ENCODE measurements at places on chromosomes 5 and 9.

DNA sequence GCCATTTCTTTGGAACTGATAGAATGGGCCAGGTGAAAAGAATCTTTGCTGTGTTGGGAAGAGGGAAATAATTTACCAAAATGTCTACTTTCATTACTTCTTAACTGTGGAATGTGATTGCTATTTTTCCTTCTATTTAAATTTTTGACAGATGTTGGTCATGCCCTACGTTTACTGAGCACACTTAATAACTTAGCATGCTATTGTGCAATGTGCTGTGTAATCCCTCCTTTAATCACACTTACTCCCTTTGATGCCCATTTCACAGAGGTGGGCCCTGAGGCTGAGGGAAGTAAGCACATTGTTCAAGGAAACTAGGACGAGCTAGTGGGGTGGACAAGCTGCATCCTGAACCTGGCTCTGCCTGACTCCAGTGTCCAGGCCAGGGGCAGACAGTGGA lies 47.8 kb upstream of the INSYN2B start:
- no peak for DNase-seq

GRCh38 chr5:133933169-133933509 lies 35.3 kb downstream of the C5orf15 start:
- no peak for DNase-seq

DNA sequence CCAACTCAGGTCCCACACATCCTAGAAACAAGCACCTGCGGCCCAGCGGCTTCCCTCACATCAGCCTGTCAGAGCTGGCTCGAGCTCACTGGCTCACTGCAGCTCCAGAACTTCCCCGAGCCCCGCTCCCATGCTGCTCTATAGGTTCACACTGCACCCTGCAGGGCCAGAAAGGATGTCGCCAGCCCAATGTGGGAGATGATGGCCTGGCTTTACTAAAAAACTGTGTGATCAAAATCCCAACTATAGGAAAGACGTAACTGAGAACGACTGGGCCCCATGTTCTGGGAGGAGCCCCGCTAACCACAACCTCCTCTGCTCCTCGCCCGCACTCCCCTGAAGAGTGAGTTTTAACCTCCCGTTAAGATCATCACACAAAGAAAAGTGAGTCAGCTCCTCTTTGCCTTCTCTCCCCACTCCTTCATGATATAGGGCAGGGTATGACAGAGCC lies 4.6 kb downstream of the SURF4 start:
- peak; percentile 75 for DNase-seq

- DNase-seq = no peak
Measured at GRCh38 chr5:148840531-148840930, 14.1 kb downstream of the ADRB2 start.

- DNase-seq = no peak
Measured at GRCh38 chr9:18371621-18372020, 102.3 kb upstream of the ADAMTSL1 start.

GRCh38 chr5:44747396-44747795 lies 61.4 kb upstream of the MRPS30 start:
- no peak for DNase-seq

- DNase-seq = no peak
Measured at GRCh38 chr5:6343951-6344592, 34.3 kb downstream of the MED10 start.
